Ascending aorta (tissue), 2 donors: ENCODE measurements at places on chromosomes 5 and 9. TPM values are rescaled to one million over a fixed set of nuclear protein-coding genes. Genes with fewer than 3 reads are reported as not detected.

- no peak overlapping the region for H3K4me3 ChIP-seq
- H3K4me1 ChIP-seq: no peaks in the 10 kb centered on the region
- H3K36me3 ChIP-seq: no peaks in the 10 kb centered on the region
- DNase-seq: no peak
These were observed 128.9 kb downstream of the BARX1 start for GRCh38 chr9:93826209-93826608.

DNA sequence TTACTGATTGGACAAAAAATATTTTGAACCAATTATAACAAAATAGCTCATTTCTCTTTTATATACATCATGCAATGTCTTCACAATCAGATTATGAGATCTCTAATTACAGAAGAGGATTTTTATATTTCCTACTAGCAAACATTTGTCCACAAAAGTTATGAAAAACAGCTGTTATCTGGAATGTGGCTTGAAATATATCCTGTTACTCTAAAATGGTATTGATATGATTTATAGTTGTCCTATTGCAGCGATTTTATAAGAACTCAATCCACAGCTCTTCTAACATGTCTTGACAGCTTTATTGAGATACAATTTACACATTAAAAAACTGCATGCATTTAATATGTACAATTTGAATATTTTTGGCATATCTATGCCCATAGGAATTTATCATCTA lies 779.9 kb upstream of the ACO1 start:
- H3K4me1 ChIP-seq: no peaks in the 10 kb centered on the region
- no peak overlapping the region for H3K4me3 ChIP-seq
- H3K27ac ChIP-seq: no peak overlapping the region
- H3K36me3 ChIP-seq: no peaks in the 10 kb centered on the region
- no peaks in the 10 kb centered on the region for H3K27me3 ChIP-seq
- DNase-seq: no peak

GRCh38 chr5:157469687-157470086 lies 9.7 kb downstream of the NIPAL4 start:
- no peaks in the 10 kb centered on the region for H3K27me3 ChIP-seq
- H3K4me3 ChIP-seq: no peak overlapping the region
- no peak overlapping the region for H3K27ac ChIP-seq
- no peak for DNase-seq
- peaks cover 9% of the 10 kb centered on the region for H3K4me1 ChIP-seq
- no peaks in the 10 kb centered on the region for H3K36me3 ChIP-seq

DNA sequence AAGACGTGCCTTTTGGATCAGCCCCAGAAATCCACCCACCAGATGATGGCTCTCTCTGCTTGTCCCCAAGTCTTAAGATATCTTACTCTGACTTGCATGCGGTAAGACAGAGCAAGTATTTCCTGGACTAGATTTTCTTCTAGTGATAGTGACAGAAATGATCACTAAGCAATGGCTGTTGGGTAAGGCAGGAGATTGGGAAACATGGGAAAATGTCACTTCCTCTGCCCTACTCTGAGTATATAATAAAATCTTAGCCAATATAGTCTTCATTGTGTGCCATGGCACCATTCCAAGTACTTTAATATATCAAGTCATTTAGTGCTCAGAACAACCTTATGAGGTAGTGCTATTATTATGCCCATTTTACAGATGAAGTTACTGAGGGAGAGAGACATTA lies 31.0 kb upstream of the GNA14 start:
- H3K27ac ChIP-seq: no peak overlapping the region
- no peak for DNase-seq
- H3K27me3 ChIP-seq: no peaks in the 10 kb centered on the region

Gene SOX30
- total RNA-seq: not detected

Gene WDR38
- not detected for total RNA-seq

Gene PCDHGA6
- total RNA-seq: 2.0 TPM

Gene FOXI1
- total RNA-seq: not detected

Gene IFT74
- 5.2 TPM for total RNA-seq

Gene NUTM2F
- total RNA-seq: not detected
